Activated CD8-positive, alpha-beta memory T cell treated with anti-CD3 and anti-CD28 coated beads, Interleukin-2, amount 10 ng/mL, durations not matched to agents 7 days and 5 days (primary cell): ENCODE measurements at places on chromosomes 7 and 10. TPM values are rescaled to one million over a fixed set of nuclear protein-coding genes. Genes with fewer than 3 reads are reported as not detected.
A peak's percentile ranks its signal among the peaks of the same experiment; 100 is the strongest.

The KIAA1549 gene
- total RNA-seq: 0.61 TPM

The SGCE gene
- total RNA-seq: 2.4 TPM

The PAPOLB gene
- not detected for total RNA-seq

The GPR146 gene
- total RNA-seq: 0.40 TPM

The SRGN gene
- 366 TPM for total RNA-seq

The PDK4 gene
- total RNA-seq: not detected

The STOX1 gene
- 0.29 TPM for total RNA-seq

The CCL24 gene
- total RNA-seq: not detected

The CPA4 gene
- not detected for total RNA-seq

The ERV3-1 gene
- total RNA-seq: 9.5 TPM

The ZNF239 gene
- total RNA-seq: 0.26 TPM

- no peak for DNase-seq
These were observed 121.4 kb downstream of the CDK14 start for GRCh38 chr7:90717296-90718060.

DNA sequence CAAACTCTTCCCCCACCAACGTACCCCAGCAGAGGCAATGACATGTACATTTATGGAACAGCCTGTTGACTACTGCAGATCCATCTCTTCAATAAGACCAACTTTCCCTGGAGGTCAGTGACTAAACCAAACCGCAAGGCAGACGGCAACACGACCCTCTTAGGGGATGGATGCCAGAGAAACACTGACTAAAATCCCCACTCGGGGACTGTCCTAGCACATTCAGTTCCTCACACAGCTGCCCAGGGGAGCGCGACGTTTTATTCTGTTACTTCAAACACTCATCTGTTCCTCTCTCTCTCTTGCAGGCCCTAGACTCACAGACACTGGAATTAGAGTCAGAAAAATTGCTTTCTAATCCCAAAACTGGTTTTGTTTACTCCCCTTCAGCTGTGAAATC lies 146.5 kb upstream of the PRSS1 start:
- no peak for DNase-seq

DNA sequence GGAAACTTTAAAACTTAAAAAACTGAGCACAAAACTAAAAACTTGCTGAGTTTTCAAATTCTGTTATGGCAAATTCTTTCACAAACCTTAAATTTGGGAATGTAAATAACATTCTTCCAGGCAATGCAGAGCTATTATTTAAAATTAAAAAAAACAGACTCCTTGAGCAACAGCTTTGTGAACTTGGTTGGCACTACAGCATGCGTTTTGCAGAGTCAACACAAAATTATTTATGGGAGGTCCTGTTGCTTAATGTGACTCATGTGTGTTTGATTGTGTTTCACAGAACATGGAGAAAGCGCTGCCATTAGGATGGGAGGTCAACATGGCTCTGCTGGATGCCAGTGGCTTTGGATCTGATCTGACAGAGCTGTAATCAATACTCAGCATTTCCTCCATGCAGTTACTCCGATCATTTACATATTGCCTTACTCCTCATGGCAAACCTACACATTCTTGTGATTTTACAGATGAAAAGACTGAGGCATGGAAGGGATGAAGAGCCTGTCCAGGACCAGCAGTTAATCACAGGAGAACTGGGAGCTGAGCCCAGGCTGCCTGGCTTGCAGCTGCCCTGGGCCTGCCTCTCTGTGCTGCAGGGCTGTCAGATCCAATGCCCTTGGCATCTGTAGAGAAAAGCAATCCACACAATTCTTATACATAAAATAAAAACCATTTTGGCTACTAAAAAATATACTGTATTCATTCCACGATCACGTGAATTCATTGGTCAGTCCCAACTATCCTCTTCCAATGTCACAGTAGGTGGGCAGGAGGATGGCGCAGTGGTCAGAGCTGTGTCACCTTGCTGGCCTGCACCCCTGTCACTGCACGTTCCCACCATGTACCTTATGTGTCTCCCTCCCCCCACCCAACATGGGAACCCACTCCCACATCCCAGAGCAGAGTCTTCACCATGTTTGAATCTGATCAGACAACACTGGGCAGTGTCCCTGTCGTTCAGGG lies 200.9 kb downstream of the CXCL12 start:
- no peak for DNase-seq

- no peak for DNase-seq
These were observed 220.4 kb downstream of the DOCK4 start for GRCh38 chr7:111985798-111986197.

GRCh38 chr7:158758586-158759244 lies 54.1 kb upstream of the NCAPG2 start:
- no peak for DNase-seq

DNA sequence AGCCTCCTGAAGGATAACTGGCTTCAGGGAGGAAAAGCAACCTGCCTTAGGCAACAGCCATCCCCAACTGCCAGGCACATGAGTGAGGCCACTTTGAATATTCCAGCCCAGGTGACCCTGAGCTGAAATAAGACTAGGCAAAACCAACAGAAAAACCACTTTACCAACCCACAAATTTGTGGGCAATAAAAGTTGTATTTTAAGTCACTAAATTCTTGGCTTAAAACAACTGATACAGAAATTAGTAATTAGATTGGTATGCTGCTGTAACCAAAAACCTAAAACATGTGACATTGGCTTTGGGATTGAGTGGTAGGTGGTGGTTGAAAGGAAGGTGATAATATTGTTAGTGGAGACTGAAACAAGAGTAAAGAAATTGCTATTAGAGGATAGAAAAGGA lies 39.9 kb downstream of the ABCB4 start:
- no peak for DNase-seq

GRCh38 chr7:42144604-42145003 lies 92.4 kb downstream of the GLI3 start:
- DNase-seq: no peak

GRCh38 chr10:112287844-112288243 lies 4.6 kb downstream of the TECTB start:
- DNase-seq: no peak

DNA sequence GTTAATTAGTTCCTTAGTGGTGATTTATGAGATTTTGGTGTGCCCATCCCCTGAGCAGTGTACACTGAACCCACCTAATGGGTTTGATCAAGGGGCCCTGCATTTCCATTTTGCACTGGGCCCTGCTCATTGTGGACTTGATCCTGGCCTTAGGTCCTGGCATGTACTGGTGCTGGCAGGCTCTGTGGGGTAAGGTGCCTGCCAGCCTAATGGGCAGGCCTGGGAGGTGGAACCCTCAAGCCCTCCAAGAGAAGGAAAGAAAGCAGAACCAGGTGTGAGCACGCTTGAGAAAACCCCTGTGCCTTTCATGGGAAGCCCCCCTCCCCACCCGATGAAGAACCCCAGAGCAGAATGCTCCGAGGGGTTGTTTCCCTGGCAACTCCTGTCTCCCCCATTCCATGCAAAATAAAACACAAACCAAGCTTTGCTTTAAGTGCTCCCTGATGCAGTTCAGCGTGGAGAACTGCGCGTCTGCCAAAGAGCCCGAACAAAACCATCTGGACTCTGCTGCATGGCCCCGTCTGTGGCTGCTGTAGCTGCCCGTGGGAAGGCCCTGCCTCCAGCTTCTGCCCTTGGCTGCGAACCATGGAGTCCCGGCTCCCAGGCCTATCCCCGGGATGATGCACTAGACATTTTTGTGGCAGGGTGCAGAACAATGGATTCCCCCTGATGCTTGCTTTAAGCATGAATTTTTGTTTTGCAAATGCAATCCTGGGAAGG lies 123.3 kb downstream of the PRPF18 start:
- no peak for DNase-seq

- no peak for DNase-seq
These were observed 85.4 kb upstream of the NPTX2 start for GRCh38 chr7:98531717-98532116.

DNA sequence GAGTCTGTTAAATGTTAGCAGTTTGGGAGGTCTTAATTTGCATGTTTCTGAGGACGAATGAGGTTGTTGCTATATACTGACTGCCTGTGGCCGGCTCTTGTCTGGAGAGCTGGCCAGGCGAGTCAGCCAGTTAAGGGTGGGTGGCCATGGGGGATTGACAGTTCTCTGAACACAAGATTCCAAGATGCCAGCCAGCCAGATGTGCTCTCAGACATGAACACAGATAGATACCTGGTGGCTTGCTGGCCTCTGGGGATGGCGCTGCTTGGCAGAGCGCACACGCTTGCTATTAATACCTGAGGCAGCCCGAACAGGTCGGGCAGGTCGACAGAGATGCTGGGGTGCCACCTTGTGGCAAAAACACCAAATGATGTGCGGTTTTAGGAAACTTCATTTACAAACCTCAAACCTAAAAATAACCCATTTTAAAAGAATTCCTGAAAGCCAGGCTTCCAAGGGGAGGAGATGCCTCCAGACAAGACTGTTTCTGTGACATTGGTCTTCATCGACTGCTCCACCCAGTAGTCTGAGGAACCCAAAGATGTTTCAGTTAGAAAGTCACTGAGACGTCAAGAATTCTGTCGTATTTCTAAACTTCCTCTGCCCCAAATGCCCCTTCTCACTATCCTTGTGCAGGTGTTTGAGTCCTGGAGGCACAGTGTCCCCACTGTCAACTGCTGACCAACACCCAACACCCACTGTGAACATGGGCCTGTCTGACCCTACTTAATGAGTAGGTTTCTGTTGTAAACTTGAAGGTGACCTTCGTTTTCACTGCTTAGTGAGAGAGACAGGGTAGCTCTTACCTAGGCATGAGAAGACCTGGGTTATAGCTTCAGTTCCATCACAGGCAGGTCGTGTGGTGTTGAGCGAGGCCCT lies 123.4 kb downstream of the NT5C2 start:
- DNase-seq: peak; percentile 78

- DNase-seq: no peak
These were observed 154.7 kb downstream of the NEURL1 start for GRCh38 chr10:103648251-103648635.

DNA sequence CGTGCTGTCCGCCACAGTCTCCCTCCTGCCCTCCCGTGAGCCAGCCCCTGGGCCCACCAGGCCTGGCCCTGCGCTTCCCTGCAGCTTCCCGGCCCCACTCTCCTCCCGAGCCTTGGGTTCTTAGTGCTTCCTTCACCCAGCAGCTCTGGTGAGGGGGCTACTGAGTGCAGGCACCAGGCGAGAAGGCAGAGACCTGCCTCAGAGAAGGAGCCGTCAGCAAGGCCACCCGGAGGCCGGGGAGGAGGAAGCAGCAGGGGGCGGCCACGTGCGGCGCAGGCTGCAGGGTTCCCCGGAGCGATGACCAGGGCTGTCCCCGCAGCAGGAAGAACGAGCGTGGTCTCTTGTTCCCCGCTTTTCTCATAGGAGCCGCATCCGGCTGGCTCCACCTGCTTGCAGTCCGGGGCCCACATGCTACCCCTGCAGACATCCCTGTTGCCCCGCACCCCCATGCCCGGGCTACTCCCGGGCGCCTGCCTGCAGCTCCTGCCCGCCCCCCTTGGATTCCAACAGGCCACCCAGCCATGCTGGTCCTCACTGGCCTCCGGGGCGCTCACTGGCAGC lies 20.5 kb downstream of the YKT6 start:
- no peak for DNase-seq

DNA sequence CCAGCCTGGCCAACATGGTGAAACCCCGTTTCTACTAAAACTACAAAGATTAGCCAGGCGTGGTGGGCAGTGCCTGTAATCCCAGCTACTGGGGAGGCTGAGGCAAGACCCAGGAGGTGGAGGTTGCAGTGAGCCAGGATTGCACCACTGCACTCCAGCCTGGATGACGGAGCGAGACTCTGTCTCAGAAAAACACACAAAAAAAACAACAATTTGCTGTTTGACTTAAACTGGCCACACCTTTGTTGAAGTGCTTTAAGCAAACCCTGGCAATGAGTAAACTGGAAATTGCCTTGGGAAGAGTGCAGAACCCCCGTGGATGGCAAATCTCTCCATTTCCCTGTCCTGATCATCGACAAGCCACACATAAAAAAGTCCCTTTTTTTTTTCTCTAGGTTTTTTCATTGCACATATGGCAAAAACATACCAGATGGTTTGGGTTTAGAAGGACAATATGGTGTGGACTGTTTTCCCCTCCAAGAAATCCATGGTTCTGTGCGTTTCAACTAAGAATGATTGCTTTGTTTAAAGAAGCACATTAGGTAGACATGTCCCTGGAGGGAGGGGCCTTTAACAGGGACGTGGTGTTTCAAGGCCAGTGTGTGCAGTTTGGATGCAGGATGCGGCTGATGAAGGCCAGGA lies 76.9 kb downstream of the NRP1 start:
- DNase-seq: no peak

DNA sequence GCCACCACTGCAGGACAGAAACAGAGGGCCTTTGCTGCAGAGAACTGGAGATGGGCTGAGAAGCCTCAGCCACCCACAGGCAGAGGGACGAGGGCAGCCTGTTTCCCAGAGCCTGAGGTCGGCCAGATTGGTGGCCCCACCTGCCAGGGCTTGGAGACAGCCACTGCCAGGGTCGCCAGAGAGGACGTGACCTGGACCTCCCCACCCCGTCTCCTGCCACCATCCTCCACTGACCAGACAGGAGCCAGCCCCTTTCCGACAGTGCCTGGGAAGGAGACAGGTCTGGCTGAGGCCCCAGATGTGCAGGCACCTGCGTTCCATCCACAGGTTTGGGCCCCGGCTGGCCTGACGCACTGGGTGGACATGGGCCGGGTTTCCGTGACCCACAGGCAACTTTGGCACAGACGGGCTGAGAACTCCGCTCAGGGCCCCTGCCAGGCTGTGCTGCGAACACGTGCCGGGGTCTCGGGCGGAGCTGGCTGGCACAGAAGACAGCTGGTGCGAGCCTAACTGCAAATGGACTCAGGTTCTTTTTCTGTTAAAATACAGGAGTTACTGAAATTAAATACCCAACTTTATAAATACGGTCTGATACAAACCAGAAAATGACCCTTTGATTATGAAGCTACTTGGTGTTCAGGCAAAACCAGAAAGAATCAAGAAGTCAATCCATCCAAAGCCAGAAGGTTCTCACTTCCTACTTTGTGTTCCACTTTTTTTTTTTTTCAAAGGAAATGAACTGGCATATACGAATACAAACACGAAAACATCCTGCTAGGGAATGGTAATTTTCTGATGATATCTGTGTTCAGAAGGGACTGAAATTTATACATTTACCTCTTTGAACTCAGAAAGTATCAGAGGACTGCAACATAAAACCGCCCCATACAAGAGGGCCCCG lies 6.9 kb downstream of the COX19 start:
- DNase-seq: no peak

- no peak for DNase-seq
These were observed 1.2 kb upstream of the LRMDA start for GRCh38 chr10:75430000-75430763.

DNA sequence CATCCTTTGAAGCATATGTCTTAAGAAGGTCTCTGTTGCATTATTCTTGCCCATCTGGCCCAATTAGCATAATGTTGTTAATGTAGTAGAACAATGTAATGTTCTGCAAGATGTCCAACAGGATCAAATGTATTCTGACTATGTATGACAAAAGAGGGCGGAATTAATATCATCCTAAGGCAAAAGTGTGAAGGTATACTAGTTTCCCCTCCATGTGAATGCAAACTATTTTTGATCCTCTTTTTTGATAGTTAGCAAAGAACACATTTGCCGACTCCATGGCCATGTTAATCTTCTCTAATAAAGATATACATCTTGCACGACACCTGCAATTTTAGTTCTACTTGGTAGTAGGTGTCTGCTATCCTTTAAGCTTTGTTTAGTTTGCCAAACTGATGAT lies 157.6 kb downstream of the ATRNL1 start:
- no peak for DNase-seq
